Tibial artery (tissue), 4 donors: ENCODE measurements at places on chromosomes 13 and 19.

DNA sequence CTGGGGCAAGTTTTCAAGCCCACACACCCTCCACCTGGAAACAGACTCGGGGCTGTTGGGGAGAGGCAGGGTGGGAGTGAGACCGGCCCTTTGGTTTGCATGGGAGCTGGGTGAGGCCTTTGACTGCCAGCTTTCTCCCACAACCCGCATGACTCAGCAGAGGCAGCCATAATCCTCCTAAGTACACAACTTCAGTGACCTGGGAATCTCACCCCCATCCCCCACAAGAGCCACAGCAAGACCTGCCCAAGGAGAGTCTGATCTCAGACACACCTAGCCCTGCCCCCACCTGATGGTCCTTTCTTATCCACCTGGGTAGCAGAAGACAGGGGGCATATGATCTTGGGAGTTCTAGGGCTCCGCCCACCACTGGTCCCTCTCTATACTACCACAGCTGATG lies 1615.4 kb downstream of the EFNB2 start:
- no peak for DNase-seq

GRCh38 chr13:101767131-101767530 lies 314.7 kb downstream of the ITGBL1 start:
- DNase-seq, result no peak

GRCh38 chr13:49877629-49878218 lies 58.4 kb downstream of the SPRYD7 start:
- no peak for DNase-seq

GRCh38 chr13:100986571-100986970 lies 312.0 kb upstream of the TMTC4 start:
- no peak for DNase-seq

GRCh38 chr13:22846551-22846950 lies 334.2 kb upstream of the SGCG start:
- no peak for DNase-seq

- DNase-seq, result peak; percentile 4
These were observed 40.8 kb downstream of the LATS2 start for GRCh38 chr13:21020581-21020980.

DNA sequence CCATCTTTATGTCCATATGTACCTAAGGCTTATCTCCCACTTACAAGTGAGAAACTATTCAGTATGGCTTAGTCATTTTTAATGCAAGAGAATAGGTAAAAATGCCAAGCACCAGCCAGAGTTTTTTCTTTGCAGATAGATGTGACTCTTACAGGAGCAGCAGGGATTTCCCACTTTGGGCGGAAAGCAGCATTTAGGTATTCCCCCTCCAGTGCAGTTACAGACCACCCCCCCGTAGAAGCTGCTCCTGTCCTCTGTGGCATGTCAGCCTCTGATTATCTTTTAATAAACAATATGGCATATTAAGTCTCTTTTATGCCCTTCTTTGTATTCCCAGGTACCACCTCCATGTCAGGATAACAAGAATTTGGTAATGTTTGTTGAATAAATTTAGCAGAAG lies 24.7 kb upstream of the USPL1 start:
- no peak for DNase-seq

DNA sequence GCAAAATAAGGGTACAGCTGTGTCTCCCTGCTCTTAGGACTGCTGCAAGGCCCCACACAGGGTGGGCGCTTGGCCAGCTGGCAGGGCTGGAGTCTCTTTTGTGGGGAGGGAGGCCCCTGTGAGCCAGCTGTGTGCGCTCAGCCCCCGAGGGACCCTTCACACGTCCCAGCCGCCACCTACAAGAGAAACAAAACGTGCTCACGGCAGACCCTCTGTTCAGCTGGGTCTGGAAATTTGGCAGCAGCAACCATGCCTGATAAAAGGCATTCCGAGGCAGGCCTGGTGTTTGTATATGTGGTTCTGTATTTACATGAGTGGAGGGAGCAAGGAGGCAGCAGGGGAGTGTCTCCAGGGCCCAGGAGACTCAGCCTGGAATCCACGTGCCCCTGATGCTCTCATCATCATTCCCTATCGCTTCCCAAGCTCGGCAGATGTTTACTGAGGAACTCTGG lies 49.7 kb downstream of the CRTC1 start:
- no peak for DNase-seq

- no peak for DNase-seq
These were observed 264.5 kb downstream of the DCT start for GRCh38 chr13:94214975-94215374.
